ENCODE measurements at places on chromosomes 2 and 18. TPM values are rescaled to one million over a fixed set of nuclear protein-coding genes. Genes with fewer than 3 reads are reported as not detected.

GRCh38 chr2:69624131-69624530, 19.4 kb downstream of the AAK1 start:
- DNase-seq: no peak

DNA sequence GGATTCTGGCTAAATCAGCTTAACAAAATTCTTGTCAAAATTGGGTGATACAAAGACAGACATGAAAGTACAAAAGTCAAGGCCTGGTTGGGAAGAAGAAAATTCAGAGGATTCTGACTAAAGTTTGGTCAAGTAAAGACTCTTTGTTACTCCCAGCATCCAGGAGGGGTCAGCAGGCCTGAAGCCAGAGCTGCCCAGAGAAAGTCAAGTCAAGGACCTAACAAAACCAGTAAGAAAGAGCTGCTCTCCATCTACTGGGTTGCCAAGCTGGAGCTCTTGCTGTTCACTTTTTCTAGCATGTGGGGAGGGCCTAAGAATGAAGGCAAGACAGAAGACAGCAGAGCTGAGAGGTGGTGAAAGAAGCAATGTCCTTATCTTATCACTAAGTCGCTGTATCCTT, 143.3 kb downstream of the C1D start:
- DNase-seq: no peak

C1QL2 gene
- total RNA-seq: not detected

GRCh38 chr2:128727404-128727803, 408.7 kb upstream of the HS6ST1 start:
- no peak for DNase-seq

WDCP gene
- total RNA-seq: 24.5 TPM

DNA sequence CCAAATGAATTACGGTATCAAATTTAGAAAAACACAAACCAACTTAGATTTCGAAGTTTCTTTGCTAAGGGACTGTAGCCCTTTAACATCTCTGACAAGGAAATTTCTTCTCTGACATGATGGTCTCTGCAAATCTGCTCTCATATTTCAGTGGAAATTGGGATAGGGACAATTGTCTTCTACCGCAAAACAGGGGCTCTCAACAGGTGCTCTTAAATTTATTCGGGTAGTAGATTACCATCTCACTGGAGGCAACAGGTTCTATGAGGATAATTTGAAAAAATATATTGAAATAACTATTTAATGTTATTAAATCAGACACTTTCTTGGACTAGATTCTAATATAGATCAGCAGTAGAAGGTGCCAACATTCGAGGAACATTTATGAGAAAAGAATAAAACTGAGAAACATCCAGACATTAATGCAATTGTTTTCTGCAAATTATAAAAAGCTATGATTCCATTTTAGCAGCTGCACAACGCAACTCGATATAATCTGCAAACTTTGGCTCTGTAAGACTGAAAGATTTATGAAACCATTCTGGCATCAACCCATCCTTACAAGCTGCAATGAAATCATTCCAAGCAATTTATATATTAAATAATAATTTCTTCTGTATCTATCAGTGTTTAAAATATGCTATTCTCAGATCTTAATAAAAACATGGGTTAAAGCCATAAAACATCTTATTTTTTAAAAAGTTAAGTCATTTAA, 10.0 kb upstream of the BCL2 start:
- DNase-seq: no peak

DNA sequence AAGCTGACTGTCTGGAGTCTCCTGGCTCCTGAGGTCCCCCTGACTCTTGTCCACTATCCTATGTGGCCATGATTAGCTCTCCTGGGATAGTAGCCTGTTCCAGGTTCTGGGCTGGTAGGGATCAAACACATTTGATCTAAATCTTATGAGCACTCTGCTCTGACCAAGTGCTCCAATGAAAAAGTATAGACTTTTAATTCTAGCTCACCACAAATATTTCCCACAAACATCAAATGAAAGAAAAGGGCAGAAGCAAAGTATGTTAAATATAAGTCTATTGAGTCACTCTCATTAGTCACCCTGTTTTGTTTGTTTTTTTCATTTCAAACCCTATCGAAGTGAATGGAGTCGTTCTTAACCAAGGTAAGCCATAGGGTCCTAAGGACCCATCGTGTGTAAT, 39.7 kb upstream of the NEDD4L start:
- DNase-seq: no peak

AQP12B gene
- total RNA-seq: not detected

DIPK1C gene
- total RNA-seq: not detected

- DNase-seq: no peak
Observed at GRCh38 chr2:190916829-190917228, 36.2 kb downstream of the GLS start.
